Stimulated activated CD8-positive, alpha-beta memory T cell treated with anti-CD3 and anti-CD28 coated beads, Interleukin-4, amount 100 ng/mL, for 4 hours (primary cell): ENCODE measurements at places on chromosomes 5 and 9.

- no peak for DNase-seq
These were observed 74.8 kb downstream of the STK32A start for GRCh38 chr5:147309621-147310020.

GRCh38 chr5:134227259-134227658, 1.4 kb upstream of the PPP2CA start:
- DNase-seq = no peak

GRCh38 chr5:34699155-34700077, 43.3 kb downstream of the RAI14 start:
- DNase-seq = no peak

GRCh38 chr5:33595303-33595702, 154.5 kb downstream of the TARS1 start:
- no peak for DNase-seq

DNA sequence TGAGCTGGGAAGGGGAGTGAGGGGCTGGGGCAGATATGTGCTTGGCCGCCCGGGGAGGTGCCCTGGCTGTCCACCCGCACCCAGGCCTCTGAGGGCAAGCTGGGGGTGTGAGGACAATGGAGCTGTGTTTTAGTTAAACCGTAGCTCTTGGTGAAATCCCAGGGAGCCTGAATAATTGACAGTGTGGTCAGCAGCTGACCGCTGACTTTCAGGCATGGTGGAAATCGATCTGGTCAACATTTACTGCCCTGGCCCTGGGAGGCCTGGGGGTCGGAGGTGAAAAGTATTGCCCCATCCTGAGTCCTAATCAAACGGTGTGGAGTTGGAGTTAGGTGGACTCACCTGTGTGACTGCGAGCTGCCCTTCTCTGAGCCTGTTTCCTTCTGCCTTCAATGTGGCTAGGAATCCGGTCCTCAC, 31.2 kb upstream of the CRB2 start:
- no peak for DNase-seq

DNA sequence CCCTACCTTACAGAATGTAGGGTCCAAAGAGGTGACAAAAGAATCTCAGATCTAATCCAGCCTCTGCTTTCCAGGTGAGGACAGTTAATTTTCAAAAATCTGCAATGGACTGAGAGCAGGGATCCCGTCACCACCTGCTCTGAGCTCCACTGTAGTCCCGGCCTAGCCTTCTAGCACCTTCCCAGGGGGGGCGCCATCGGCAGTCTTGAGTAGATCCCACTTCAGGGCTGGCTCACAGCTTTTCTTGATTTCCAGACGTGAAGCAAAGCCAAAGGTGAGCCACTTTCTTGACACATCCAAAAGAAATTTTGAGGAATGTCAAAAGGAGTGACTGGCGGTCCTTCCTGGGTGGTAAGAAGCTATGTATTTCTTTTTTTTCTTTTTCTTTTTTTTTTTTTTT, 114.1 kb downstream of the SYK start:
- DNase-seq = no peak

DNA sequence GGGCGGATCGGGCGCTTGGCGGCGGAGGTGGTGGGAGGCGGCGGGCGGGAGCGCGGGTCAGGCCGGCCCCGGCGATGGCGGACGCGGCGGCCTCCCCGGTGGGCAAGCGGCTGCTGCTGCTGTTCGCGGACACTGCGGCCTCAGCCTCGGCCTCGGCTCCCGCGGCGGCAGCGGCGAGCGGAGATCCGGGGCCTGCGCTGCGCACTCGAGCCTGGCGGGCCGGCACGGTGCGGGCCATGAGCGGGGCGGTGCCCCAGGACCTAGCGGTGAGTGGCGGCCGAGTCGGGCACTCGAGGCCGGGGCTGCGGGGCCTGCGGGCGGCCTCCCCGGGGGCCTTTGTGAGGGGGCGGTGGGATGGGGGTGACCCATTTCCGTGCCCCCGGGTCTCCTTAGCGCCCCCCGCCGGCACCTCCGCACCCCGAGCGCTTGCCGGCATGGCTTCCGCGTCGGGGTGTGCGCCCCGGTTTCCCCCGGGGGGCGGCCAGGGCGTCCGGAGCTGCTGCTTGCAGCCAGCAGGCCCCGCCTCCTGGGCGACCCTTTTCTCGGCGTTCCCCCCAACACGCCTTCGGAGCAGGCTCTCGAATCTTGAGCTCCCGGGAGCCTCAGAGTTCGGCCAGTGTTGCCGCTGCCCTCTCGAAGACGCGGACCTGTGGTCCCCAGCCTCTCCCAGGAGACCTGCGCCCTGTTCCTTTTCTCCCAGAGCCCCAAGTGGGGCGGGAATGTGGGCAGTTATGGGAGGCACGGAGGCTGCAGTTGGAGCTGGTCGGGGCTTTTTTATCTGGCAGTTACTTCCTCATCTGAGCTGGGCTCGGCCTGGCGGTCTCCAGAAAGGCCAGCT, 456 bp downstream of the KDM3B start:
- peak; percentile 48 for DNase-seq

GRCh38 chr5:74063821-74064220, 437.8 kb downstream of the ARHGEF28 start:
- DNase-seq = no peak

DNA sequence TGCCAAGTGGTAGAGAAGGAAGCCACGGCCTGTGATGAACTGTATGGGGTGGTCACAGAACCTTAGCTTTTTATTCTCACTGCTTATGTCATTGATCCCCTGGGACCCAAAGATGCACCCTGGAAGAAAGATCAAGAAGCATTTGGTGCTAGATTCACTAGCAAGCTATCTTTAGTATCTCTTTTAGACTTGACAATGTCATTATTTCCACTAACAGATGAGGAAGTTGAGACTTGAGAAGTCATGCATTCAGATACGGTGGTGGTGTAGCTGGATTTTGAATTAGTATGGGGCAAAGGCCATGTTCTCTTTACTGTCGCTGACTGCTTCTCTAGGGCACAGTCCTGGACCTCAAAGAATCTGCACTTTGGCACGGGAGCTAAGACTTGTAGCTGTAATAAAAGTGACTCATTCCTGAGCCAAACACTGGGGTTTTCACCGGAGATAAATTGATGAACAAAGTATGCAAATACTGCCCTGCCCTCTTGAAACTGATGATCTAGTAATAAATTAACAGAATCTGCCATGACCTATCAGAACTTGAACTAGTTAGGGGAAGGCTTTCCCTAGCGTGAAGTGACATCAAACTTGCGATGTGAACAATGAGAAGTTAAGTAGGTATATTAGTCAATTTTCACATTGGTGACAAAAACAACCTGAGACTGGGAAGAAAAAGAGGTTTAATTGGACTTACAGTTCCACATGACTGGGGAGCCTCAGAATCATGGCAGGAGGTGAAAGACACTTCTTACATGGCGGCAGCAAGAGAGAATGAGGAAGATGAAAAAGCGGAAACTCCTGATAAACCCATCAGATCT, 5.4 kb downstream of the GDA start:
- no peak for DNase-seq

- DNase-seq = no peak
These were observed 103.6 kb downstream of the PALM2AKAP2 start for GRCh38 chr9:109883623-109884022.

DNA sequence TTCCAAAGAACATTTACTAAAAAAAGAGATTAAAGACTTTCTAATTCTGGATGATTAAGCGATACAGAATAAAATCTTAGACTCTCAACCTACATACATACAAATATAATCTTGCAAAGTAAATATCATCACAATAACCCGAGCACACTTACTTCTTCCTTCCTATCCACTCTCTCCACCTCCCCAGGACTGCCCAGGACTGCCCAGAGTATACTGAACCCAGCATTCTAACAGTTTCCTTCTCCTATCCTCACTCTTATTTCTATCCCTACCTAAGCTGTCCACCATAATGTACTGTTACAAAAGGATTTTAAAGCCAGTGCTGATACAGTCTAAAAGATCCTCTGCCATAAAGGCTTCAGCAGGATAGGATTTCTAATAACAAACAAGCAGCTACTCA, 413.3 kb upstream of the POU5F2 start:
- DNase-seq = no peak

GRCh38 chr9:37998881-37999587, 70.0 kb downstream of the SHB start:
- DNase-seq = no peak

- no peak for DNase-seq
These were observed 38.2 kb upstream of the LPAR1 start for GRCh38 chr9:111076519-111076918.

- no peak for DNase-seq
These were observed 430.9 kb downstream of the IRX2 start for GRCh38 chr5:2320611-2321010.

DNA sequence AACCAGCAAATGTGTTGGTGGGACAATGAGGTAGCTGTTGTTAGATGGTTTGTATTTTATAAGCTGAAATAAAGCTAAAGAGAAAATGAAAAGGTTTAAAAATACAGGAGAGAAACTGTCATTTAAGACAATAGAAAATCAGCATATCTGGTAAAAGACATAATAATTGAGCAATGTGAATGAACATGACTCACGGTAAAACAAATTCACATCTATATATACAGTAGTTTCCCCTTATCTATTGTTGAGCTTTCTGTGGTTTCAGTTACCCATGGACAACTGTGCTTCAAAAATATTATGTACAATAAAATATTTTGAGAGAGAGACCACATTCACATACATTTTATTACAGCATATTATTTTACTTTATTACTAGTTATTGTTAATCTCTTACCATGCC, 1649.8 kb downstream of the EFNA5 start:
- DNase-seq = no peak

DNA sequence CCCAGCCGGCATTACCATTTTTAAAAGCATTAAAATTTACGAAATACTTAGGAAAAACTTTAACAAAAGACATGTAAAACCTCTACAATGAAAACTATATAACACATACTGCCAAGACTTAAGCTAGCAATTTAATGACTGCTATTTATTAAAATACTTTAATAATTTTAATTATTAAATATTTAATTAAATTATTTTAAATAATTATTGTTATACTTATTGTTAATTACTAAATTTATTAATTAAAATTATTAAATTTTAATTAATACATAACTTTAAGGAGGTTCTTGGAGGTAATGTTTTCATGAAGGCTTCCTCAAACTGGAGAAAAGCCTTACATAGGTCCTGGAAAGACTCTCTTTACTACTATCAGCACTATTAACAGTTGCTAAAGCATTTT, 47.5 kb downstream of the C5orf22 start:
- DNase-seq = no peak
